HS-27A (cell line): ENCODE measurements at places on chromosomes 3 and 15.

- no peak for DNase-seq
These were observed 253.2 kb downstream of the RORA start for GRCh38 chr15:60975952-60976351.

DNA sequence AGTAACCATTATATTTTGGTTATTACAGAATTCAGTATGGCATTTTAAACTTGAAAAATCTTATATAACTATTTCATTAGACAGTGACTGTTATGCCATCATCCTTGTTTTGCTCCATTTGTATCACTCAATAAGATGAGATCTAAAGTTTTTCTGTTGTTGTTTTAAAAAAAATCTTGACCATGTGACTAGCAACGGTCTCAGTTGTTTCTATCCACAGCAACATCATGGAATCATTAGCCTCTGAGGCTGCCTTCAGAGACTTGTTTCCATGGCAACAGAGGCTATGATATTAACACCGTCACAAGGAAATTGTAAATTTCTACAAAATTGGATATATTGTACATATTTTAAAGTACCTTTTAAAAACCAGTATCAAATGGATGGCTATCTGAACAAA lies 129.8 kb downstream of the DLG1 start:
- no peak for DNase-seq

DNA sequence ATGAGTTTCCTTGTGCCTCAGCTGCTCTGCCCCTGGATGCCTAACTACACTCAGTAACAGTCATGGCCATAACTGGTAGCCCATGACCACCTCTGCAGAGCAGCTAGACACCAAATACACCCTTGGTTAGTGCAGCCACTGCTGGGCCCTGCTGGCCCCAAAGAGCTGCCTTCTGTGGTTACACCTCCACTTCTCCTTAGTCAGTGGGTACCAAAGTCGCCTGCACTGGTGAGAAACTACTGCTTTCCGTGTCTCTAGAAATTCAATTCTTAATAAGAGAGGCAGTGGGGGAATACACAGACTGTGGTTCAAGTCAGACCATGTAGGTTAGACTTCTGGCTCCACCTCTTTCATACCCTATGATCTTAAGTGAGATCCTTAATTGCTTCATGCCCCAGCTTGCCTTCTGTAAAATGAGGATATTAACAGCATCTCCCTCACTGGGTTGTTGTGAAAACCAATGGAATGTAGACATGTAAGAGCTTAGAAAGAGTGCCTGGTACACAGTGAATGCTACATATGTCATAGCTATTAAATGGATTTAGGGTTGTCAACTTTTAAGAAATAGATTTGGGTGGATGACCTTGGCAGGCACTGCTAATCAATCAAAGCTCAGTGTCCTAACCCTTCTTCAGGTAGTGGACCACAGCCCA lies 18.2 kb downstream of the HEG1 start:
- no peak for DNase-seq

GRCh38 chr3:125032100-125032643 lies 23.6 kb downstream of the HEG1 start:
- no peak for DNase-seq

DNA sequence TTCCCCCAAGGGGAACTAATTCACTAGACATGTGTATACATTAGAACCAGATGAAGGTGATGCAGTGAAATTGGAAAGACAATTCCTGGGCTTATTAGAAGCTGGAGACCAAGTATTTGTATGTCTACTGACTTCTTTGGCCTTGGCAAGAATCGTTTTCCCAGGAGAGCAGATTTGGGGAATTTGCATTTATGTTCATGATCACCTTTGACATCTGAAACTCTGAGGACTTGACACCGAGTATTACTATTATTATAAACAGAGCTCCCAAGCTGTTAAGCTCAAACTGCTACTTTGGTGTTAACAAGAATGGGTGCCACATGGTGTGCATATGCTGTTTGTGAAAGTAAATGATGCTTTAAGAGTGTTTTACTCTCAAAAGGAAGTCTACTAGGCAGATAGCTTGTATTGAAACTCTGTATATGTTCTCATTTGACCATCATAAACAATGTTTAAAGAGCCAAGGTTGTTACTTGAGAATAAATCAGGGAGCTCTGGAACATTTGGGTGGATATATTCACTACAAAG lies 519.8 kb upstream of the GOLIM4 start:
- DNase-seq, result no peak

- no peak for DNase-seq
These were observed 68.8 kb downstream of the AQR start for GRCh38 chr15:34900748-34901147.

DNA sequence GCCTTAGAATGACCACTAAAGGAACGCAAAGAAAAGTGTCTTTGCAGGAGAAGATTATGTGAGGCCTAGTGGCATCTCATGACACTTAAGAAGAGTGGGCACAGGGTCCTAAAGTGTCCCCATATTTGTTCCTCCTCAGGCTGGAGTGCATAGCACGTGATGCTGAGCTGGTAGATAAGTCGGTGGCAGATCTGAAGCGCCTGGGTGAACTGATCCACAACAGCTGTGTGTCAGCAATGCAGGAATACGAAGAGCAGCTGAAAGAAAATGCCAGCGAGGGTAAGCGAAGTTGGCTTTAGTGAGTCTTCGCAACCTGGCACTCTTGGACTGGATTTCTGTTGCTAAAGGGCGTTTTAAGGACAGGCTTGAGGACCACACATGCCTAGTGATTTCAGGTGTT lies 92.6 kb downstream of the CHD2 start:
- no peak for DNase-seq

GRCh38 chr3:58880182-58880581 lies 169.6 kb downstream of the CFAP20DC start:
- no peak for DNase-seq

GRCh38 chr15:90560229-90560776 lies 30.6 kb downstream of the CRTC3 start:
- DNase-seq, result peak; percentile 82
